Progenitor cell of endocrine pancreas (in vitro differentiated cells): ENCODE measurements at places on chromosomes 7 and 10. TPM values are rescaled to one million over a fixed set of nuclear protein-coding genes. Genes with fewer than 3 reads are reported as not detected.
A peak's percentile ranks its signal among the peaks of the same experiment; 100 is the strongest.

DNA sequence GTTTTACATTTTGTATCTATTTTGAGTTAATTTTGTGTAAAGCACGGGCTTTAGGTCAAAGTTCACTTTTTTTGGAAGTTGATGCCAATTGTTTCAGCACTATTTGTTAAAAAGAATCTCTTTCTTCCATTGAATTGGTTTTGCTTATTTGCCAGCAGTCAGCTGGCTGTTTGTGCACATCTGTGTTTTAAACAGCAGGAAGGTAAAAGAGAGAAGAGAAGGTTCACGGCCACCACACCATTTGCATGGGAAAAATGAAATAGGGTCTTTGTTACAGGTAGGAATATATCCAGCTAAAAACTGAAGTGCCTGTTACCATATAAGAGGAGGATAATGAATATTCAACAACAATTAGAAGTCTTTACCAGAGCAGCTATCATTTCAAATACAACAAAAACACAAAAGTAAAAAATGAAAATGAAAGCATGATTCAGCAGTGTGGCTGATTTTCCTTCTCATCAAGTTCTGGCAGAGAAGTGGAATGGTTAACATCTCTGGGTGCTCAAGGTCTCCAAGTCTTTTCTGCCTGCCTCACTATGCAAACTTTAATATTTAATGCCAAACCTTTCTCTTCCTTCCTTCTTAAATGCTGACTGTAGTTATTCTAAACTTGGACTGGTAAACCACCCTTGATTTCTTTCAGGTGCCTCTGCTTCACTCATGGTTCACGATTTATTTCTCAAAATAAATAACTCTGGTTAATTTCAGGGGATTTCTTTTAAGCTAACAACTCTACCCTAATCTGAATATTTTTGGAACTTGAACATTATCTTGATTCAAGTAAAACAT, 841.5 kb downstream of the GRM8 start:
- no peaks in the 10 kb centered on the region for H3K27me3 ChIP-seq
- no peaks in the 10 kb centered on the region for H3K4me1 ChIP-seq

The LUC7L2 gene
- total RNA-seq, result 90.9 and 94.7 TPM in 2 replicates

- peaks cover 19% of the 10 kb centered on the region for H3K4me1 ChIP-seq
- peak overlapping the region; percentile 8 for H3K4me3 ChIP-seq
- no peak for DNase-seq
- peak overlapping the region; percentile 14 for H3K27ac ChIP-seq
Measured at GRCh38 chr10:122236690-122237306, 34.3 kb upstream of the BTBD16 start.

The ATE1 gene
- total RNA-seq, result 40.8 and 41.0 TPM in 2 replicates

DNA sequence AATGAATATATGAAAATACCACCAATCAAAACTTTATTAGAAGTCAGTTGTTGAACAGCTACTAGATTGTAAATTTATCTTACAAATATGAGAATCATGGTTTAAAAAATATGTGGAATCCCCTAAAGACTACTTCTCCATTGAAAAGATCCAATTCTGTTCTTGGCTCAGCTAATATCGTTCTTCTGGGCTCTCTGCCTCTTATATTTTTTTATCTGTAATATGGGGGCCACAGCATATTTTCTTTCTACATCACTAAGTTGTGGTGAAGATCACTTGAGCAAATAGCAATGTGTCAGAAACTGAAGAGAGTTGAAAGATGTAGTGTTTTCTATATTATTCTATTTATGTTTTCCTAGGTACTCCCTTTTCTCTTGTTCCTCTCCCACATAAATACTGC, 198.1 kb downstream of the FZD1 start:
- no peak for DNase-seq
- no peak overlapping the region for H3K4me3 ChIP-seq
- peaks cover 1% of the 10 kb centered on the region for H3K36me3 ChIP-seq

The CTAGE4 gene
- 5.4 and 6.9 TPM in 2 replicates for total RNA-seq

The TSPAN13 gene
- 112 and 116 TPM in 2 replicates for total RNA-seq

The LMOD2 gene
- not detected in 2 replicates for total RNA-seq

- H3K4me3 ChIP-seq, result no peak overlapping the region
- DNase-seq, result no peak
- peaks cover 3% of the 10 kb centered on the region for H3K27me3 ChIP-seq
- H3K36me3 ChIP-seq, result peaks cover 8% of the 10 kb centered on the region
- no peak overlapping the region for H3K27ac ChIP-seq
Measured at GRCh38 chr7:99369767-99370391, 4.7 kb upstream of the ARPC1B start.

The NKX1-2 gene
- total RNA-seq, result not detected in 2 replicates

The MSMB gene
- not detected in 2 replicates for total RNA-seq

DNA sequence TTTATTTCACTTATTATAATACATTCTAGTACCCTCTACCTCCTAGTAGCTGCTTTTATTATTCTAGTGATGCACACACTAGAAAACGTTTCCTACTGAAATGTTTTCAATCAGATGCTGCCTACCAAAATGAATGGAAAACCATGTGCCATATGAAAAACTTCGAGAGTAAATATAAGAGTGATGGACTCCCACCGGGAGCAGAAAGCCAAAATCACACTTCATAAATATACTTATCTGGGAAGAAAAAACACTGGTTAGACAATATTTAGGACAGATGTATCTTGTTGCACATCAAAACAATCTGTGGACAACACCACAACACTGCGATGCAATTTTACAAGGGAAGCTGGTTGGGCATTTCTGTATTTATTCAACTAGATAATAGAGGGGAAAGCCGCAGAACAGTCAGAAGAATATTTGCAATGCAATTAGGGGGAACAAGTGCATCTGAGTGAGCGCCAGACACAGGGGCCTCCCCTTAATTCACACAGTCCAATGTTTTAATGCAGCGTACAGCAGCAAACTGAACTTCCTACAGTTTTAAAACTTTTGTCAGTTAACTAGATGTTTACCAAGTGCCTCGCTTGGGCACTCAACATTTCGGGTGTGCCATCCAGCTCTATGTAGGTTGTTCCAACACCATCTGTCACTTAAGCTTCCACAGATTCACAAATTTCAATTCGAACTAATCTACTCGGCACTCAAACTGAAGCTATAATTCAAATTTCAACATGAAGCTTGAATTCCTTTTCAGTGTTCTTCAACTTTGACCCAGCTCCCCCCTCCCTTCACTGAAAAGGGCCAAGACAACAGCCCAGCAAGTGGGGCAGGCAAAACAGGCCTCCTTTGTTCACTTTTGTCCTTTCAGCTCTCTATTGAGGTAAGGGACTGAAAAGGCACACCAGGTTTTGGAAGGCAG, 7.4 kb downstream of the NRCAM start:
- peaks cover 16% of the 10 kb centered on the region for H3K4me1 ChIP-seq
- no peaks in the 10 kb centered on the region for H3K36me3 ChIP-seq
- no peak for DNase-seq
- peak overlapping the region; percentile 41 for H3K4me3 ChIP-seq
- H3K27ac ChIP-seq, result peak overlapping the region; percentile 87

GRCh38 chr10:131424053-131424452, 112.5 kb upstream of the TCERG1L start:
- no peak overlapping the region for H3K4me3 ChIP-seq
- peaks cover 12% of the 10 kb centered on the region for H3K27me3 ChIP-seq
- no peaks in the 10 kb centered on the region for H3K36me3 ChIP-seq
- H3K4me1 ChIP-seq, result no peaks in the 10 kb centered on the region
- no peak for DNase-seq

The HOXA10 gene
- not detected in 2 replicates for total RNA-seq

DNA sequence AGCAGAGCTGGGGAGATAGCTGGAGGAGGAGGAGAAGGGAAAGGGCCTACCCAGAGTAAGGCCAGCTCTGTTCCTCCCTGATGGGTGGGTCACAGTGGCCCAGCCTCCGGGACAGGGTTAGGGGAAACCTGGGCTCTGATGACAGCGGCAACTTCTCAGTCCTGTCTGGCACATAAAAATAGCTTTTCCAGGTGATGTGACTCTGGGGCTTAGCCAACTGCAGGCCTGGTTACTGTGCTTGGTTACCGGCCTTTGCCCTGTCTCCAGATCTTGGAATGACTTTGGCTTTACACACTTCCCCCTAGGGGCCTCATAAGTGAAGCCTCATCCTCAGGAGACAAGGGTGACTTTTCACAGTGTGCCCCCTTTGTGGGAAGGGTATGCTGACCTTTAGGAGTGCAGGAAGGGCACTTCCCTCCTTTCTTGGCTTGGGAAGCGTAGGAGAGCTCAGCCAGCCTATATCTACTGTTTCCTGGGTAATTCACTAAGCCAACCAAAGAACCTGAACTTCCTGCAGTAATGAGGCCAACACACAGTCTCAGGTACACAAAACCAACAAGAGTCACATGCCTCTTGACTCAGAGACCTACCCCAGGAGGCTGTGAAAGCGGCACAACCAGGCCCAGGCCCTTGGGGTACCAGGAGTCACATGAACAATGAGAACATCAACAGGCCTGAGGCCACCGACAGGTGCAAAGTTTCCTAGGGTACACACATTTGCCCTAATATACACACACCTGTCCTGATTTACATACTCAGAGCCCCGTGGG, 11.7 kb upstream of the HILPDA start:
- peaks cover 5% of the 10 kb centered on the region for H3K27me3 ChIP-seq
- no peak overlapping the region for H3K4me3 ChIP-seq
- DNase-seq, result no peak
- H3K27ac ChIP-seq, result no peak overlapping the region
- no peaks in the 10 kb centered on the region for H3K36me3 ChIP-seq

DNA sequence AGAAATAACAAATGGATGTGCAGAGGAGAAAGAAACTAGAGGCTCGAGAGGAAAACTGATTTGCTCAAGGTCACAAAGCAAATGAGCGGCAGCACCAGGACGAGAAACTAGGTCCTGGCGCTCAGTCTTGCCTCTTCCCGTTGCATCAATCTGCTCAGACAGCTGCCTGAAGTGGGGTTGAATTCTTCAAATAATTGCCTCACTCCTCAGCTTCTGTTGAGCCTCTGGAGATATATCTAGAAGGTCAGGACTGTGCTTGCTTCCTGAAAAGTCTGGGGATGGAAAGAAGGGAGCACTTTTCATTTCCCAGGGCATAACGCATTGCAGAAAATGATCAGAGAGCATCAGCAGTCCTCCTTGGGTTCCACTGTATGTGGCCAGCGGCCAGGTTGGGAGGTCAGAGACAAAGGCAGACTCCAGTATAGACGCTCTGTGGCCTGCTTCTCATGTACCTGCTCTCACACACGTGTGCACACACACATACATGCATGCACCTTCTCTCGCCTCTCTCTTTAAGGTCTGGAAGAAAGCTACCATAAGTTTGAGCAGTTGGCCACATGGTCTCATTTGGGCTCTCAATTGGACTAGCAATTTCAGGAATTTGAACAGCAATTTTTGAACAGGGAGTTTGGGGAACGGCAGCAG, 83.7 kb upstream of the DUSP5 start:
- H3K27ac ChIP-seq, result no peak overlapping the region
- no peaks in the 10 kb centered on the region for H3K36me3 ChIP-seq
- no peak for DNase-seq
- H3K27me3 ChIP-seq, result no peaks in the 10 kb centered on the region

- no peak overlapping the region for H3K27ac ChIP-seq
- no peak for DNase-seq
- no peaks in the 10 kb centered on the region for H3K4me1 ChIP-seq
- no peaks in the 10 kb centered on the region for H3K27me3 ChIP-seq
- no peaks in the 10 kb centered on the region for H3K36me3 ChIP-seq
- no peak overlapping the region for H3K4me3 ChIP-seq
Measured at GRCh38 chr7:124643311-124643811, 122.2 kb downstream of the GPR37 start.

The ZNF511 gene
- total RNA-seq, result 54.2 and 56.8 TPM in 2 replicates

The ETV1 gene
- total RNA-seq, result 25.2 and 27.3 TPM in 2 replicates

DNA sequence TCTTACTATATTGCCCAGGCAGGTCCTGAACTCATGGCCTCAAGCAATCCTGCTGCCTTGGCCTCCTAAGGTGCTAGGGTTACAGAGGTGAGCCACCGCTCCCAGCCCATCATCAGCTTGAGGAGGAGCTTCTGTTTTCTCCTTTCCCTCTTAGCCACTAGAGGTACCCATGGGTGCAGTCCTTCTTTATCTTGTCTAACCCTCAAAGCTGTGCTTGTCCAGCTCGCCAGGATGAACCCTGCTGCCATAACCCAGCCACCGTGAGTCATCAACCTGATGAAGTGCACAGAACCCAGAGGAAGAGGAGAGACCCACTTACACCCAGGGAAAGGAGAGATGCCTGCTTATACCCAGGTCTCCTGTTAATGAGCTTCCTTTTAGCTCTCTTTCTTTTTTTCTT, 133.4 kb downstream of the CUL2 start:
- no peaks in the 10 kb centered on the region for H3K36me3 ChIP-seq
- H3K27me3 ChIP-seq, result no peaks in the 10 kb centered on the region
- no peak for DNase-seq

DNA sequence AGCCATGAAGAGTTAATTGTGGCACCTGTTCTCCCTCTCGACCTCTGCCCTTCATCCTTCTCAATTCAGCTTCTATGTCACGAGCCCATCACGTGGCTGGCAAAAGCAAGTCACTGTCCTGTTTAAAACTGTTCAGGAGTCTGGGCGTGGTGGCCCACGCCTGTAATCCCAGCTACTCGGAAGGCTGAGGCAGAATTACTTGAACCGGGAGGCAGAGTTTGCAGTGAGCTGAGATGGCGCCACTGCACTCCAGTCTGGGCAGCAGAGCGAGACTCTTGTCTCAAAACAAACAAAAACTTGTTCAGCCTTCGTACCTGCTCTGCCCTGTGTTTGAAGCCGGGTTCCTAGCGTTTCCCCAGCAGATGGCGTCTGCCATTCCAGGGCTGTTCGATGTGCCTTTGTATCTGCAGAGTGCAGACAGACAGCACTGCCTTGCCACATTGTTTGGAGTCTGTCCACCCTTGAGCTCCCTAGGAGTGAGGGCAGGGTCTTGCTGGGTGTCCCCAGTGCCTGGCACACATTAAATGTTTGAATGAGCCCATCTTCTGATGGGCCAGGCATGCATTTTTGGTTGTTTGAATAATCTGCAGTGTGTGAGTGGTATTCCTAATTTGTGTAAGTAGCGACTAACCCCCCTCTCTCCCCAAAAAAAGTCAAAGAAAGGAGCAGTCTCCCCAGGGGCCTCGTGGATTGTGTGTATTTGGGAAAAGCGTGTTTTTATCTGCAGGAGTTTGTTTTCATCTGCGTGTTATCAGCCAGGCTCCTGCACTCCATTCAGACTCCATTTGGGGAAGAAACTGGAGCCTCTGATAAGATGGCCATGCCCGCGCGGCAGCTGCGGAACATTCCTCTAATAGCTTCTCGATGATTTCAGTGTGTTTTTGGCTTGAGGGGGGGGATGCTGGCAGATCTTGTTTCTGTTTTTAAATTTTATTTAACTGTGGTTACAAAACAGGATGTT, 61.2 kb downstream of the DNAJB6 start:
- H3K27ac ChIP-seq, result peak overlapping the region; percentile 93
- H3K27me3 ChIP-seq, result no peaks in the 10 kb centered on the region
- peak; percentile 39 for DNase-seq
- H3K4me3 ChIP-seq, result no peak overlapping the region
- H3K4me1 ChIP-seq, result peaks cover 19% of the 10 kb centered on the region

- peaks cover 6% of the 10 kb centered on the region for H3K27me3 ChIP-seq
- H3K27ac ChIP-seq, result no peak overlapping the region
- no peaks in the 10 kb centered on the region for H3K36me3 ChIP-seq
Measured at GRCh38 chr7:33836797-33837355, 68.5 kb upstream of the BMPER start.

- H3K27ac ChIP-seq, result no peak overlapping the region
- DNase-seq, result no peak
- H3K36me3 ChIP-seq, result peaks cover 22% of the 10 kb centered on the region
- peaks cover 15% of the 10 kb centered on the region for H3K4me1 ChIP-seq
- no peak overlapping the region for H3K4me3 ChIP-seq
Measured at GRCh38 chr7:25121599-25121998, 3.5 kb downstream of the CYCS start.
